ENCODE measurements at places on chromosomes 7 and 10.

DNA sequence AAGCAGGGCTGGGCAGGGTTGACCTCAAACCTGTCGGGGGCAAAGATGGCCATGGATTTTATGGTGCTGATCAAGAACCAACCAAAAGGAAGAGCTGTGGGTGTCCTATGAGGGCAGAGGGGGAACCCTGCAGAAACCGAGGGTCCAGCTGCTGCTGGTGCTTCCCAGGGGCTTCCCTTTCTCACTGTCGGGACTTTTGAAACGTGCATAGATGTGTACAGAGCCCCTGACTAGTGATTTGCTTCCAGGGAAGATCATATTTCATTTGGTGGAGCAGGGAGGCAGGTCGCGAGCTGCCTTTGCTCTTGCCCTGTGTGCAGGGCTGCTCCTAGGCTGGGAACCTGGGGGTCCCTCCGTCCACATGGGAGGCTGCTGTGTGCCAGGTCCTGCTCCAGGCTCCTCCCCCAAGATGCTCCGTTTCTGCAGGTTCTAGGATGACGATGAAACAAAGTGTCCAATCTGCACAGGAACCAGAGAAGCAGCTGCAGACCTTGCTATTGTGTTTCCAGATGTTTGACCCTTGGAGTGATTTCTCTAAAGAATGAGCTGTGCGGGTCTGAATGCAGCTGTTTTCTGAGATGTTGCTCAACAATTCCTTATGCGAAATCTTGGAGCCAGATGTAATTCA, 9.4 kb upstream of the INPP5A start:
- DNase-seq = no peak

DNA sequence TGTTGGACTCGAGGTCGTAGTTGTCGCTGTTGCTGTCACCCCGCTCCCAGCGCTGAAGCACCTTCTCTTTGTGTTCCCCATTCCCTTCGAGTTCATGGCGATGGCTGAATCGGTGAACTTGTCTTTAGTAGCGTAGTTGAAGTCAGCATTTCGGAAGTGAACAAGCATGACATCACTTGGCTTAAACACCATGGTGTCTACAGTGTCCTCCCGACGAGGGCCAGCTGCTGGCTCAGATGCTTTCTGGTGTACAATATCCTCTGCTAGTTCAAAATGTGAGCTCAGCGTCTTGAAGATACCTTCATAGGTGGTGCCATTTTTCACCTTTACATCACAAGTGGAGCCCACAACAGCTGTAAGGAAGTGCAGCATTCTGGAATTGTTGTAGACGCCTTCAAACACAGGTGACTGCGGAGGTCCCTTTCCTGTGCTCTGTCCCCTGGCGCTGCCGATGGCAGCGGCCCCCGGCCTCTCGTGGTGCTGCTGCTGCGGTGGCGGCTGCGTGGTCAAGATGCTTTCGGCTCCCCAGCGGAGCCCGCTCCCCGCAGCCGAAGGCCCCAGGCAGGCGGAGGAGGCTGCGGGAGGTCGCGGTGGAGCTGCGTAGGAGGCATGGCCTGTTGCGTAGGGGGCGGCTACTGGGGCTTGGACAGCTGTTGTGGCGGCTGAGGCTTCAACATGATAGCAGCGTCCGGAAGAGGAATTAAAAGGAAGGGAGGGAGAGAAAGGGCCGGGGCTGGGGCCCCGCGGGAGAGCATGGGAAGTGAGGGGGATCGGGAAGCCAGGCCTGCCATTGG, 59.3 kb downstream of the ANKMY2 start:
- DNase-seq = no peak

DNA sequence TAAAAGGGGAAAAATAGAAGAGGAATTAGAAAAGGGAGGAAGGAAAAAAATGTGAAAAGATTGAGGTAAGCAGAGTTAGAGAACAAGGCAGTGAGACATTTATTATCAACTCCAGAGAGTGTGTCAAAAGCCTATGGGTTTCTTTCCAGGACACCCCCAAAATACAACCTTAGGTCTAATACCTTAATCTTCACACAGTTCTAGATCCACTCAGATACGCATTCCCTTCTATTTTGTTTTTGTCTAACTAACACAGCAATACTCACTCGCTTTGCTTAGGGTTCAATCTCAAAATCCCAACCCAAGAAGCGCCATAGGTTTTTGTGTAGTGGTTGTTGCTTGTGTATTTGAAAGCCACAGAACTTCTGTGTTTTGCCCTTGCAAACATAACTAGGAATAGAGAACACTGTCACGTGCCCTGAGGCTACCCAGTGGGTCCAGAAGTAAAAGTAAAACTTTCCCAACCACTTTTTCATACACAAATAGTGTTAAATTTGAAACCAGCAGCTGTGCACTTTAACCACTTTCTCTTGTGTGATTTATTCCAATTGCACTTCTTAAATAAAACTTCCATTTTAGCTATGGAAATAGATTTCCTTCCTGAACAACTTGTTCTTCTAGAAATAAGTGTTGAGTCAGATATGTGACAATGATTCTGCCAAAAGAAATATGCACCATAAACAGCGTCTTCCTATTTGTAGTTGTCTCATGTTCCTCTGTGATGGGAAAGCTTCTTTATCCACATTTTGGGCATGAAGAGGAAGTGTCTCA, 414.7 kb upstream of the GHITM start:
- no peak for DNase-seq

GRCh38 chr7:122132341-122132740, 11.7 kb downstream of the AASS start:
- DNase-seq = no peak

All from SIG-M5 (cell line).